Stimulated activated CD4-positive, alpha-beta T cell treated with anti-CD3 and anti-CD28 coated beads, Interleukin-12 subunit alpha, Interleukin-12 subunit beta, amount 100 ng/mL, for 4 hours (primary cell): ENCODE measurements at places on chromosomes 7 and 10.

DNA sequence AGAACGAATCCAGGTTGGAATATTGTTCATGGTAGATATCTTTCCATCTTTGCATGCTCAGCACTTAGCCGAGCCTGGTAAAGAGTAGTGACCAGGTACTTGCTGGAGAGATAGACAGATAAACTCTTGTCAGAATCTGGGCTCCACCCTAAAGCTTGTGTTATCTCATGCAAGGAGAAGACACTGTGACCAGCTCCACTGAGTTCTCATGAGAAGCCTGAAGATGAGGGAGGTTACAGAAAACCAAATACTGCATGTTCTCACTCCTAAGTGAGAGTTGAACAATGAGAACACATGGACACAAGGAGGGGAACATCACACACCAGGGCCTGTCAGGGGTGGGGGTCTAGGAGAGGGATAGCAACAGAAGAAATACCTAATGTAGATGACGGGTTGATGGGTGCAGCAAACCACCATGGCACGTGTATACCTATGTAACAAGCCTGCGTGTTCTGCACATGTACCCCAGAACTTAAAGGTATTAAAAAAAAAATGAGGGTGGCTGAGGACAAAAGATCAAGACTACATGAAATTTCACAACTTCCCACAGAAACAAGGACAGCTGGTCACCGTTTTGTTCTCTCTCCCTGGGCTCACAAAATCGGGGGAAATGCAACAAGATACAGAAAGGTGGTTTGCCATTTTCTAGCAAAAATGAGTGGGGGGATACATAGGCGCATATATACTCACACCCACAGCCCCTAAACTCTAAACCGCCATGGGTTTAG lies 17.4 kb downstream of the DLG5 start:
- DNase-seq = no peak

DNA sequence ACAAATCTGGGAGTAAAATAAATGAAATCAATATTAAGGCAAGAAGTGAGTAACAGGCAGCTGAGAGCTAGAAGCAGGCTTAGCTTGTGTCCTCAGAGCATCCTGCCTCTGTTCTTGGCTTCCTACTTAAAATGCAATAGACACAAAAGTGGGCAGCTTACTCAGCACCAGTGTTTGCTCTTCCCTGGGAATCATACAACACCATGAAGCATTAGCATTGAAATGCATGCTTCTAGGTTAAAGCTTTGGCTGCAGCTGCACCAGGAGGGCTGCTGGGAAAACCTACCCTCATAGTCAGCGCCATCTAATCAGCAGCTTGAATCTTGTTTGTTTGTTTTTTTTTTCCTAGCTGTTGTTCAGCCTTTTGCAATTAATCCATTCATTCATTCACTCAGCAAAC lies 104.2 kb upstream of the VWC2 start:
- DNase-seq = no peak

DNA sequence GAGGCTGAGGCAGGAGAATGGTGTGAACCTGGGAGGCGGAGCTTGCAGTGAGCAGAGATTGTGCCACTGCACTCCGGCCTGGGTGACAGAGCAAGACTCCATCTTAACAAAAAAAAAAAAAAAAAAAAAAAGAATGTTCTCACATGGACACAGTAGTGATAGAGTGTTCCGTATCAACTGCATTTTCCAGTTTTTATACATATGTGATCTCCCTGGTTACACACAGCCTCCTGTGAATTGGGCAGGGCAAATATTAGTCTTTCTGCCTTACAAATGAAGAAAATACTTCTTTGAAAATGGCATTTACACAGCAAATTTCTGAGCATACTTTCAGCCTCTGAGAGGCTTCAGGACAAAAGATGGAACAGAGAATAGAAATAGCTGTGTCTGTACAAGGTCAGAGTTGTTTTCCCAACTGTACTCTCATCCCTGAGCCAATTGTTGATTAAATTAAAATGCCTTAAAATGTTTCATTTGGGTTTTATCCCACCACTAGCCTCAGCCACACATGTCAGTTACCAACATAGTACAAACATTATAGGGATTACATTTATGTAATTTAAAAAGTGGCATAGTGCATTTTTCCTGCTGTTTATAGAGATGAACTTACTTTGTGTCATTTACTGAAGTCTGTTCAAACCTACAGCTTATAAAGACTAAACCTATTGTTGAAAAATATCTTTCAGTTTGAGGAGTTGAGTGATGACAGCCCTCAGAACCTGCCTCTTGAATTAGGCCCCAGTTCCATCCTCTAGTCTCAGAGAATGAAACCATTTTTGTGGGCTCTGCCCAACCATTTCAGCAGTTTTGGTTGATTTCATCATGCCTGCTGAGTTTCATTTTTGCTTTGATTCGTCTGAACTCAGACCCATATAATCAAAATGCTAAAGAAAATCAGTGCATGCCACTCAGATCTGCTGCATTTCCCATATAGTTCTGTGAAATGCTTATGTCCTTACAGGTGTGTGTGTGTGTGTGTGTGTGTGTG lies 609.4 kb upstream of the C7orf33 start:
- no peak for DNase-seq

- no peak for DNase-seq
These were observed 81.2 kb upstream of the PIP4K2A start for GRCh38 chr10:22795546-22795945.

GRCh38 chr10:56679578-56679977 lies 318.5 kb upstream of the ZWINT start:
- no peak for DNase-seq

- no peak for DNase-seq
These were observed 107.3 kb upstream of the PDCD4 start for GRCh38 chr10:110764378-110764777.

DNA sequence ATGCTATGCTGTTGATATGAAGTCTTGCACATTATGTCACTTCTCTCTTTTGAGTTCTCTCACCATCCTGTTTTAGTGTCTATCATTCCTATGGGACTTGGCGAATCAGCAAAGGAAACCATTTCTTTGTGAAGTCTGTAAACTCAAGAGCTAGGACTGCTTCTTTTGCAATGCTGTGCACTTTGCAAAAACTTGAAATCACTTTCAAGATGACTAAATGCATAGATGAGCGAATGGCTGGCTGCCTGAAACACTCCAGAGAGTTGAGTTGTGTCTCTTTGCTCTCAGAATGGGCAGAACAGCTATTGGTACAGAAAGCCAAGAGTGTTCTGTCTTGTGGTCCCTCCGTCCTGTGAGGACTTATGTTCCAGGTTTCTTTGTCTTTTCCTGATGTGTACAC lies 18.3 kb upstream of the ELMO1 start:
- no peak for DNase-seq

GRCh38 chr7:102138676-102139075 lies 148.0 kb upstream of the SH2B2 start:
- DNase-seq = no peak

GRCh38 chr7:107103369-107103768 lies 58.9 kb downstream of the PRKAR2B start:
- DNase-seq = no peak

GRCh38 chr7:96430356-96430755 lies 108.5 kb upstream of the SLC25A13 start:
- DNase-seq = no peak

DNA sequence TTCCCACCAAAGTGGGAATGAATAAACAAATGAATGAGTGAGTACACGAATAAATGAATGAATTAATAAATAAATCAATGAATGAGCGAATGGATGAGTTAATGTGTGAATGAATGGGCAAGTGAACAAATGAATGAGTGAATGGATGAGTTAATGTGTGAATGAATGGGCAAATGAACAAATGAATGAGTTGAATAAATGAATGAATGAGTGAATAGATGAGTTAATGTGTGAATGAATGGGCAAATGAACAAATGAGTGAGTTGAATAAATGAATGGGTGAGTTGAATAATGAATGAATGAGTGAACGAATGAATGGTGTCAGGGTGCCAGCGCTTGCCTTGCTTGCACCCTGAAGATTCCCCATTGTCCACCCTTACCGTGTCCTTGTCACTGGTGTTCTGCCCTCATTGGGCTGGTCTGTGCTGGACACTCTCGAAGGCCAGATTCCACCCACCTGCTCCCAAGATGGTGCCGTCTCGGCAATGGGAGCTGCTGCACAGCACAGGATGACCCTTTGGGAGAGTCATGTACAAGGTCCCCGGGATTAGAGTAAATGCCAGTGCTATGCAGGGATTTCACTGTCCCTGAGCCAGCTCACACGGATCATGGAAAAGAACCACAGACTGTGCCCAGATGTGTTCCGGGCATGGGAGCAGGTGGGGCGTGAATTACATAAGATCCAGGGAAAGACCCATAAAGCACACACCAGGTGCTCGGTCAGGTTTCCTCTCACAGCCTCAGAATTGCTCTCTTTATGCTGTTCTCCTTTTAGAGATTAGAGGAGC lies 83.2 kb downstream of the CAMK1D start:
- no peak for DNase-seq

DNA sequence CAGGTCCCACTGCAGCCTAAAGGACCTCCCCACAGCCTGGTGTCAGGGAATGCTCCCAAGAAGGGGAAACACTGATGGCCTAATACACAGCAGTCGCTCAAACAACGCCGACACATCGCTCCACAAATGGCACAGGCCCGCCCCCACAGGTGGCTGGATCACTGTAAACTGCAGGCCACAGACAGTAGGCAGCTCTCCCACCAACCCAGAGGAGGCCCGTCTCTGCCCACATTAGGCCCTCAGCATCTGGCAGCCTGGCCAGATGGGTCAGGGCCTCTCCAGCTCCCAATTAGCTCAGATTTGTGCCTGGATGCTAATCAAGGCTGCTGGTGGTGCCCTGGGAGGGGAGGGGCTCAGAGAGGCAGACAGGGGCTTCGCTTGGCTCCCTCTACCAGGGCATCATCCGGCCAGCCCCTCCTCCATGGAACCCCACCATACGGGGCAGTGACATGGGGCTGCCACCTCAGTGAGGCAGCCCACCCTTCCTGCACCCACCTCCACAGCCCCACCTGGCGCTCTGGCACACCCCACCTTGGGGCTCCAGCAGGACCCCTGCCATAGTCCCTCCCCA lies 42.7 kb downstream of the CAMK2B start:
- DNase-seq = no peak

DNA sequence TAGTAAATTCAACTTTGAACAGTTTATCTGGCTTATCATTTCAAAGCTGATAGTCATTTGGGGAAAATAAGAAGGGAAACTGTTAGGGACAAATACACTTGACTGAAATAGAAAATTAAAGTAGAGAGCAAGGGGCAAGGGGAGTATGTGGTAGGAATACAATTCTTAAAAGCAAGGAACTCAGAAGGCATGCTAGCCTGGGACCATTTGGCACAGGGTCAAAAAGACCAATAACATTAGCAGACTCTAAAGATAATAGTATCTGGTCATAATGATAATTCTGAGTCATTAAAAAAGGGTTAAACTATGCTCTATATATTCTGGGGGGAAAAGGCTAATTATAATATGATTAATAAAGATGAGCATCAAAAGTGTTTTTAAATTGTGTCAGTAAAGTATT lies 112.2 kb downstream of the CNOT4 start:
- no peak for DNase-seq

DNA sequence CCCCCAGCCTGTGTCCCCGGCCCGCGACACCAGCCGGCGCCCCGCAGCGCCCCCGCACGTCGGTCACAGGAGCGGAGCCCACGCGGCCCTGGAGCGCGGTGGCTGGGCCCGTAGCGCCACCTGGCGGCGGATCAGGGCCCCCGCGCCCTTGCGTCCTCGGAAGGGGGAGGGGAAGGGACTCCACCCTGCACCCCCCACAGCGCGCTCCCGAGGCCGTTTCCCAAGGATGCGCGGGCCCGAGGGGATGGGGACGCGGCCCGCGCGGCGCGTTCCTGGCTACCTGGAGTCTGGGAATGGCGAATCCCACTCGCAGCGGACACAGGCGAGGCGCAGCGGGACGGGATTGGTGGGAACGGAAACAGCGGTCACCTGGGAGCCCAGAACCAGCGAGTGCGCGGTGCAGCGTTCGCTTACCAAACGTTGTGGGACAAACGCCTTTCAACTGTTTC lies 23.8 kb upstream of the MKI67 start:
- DNase-seq = peak; percentile 75
